ENCODE measurements at places on chromosomes 1 and 21. TPM values are rescaled to one million over a fixed set of nuclear protein-coding genes. Genes with fewer than 3 reads are reported as not detected.

The GPA33 gene
- 0.11 TPM for total RNA-seq

DNA sequence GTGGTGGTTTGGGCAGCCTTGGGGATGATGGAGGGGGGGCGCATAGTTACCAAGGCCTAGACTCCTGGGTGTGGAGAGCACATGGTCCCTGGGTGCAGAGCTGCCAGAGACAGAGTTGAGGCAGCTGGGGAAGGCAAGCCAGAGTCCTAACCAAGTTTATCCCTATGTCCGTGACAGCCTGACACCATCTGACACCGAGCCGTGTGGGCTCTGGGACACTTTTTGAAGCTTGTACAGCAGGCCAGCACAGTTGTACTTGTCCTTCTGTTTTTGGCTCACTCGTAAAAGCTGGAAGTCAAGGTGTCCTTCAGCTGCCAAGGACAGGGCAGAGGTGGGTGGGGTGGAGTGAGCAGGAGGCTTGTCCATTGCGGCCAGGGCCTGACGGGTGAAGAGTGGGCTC is 28.5 kb downstream of the SLC26A9 start:
- DNase-seq: no peak

DNA sequence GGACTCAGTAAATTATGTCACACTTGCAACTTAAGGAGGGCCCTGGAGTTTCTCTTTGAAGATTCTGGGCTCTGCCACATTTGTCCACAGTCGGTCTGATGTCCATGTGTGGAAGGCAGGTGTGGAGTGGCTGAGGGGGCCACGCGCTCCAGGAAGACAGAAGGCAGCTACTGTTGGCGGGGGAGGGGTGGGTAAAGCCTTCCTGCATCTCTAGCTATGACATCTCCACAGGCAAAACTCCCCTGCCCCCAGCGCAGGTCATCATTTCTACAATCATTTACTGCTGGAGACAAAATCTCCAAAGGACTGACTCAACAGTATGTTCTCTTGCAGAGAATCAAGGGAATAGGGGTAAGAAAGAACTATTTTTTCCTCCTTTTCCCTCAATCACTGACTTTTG is 11.4 kb upstream of the TSPEAR start:
- DNase-seq: peak; percentile 30

DNA sequence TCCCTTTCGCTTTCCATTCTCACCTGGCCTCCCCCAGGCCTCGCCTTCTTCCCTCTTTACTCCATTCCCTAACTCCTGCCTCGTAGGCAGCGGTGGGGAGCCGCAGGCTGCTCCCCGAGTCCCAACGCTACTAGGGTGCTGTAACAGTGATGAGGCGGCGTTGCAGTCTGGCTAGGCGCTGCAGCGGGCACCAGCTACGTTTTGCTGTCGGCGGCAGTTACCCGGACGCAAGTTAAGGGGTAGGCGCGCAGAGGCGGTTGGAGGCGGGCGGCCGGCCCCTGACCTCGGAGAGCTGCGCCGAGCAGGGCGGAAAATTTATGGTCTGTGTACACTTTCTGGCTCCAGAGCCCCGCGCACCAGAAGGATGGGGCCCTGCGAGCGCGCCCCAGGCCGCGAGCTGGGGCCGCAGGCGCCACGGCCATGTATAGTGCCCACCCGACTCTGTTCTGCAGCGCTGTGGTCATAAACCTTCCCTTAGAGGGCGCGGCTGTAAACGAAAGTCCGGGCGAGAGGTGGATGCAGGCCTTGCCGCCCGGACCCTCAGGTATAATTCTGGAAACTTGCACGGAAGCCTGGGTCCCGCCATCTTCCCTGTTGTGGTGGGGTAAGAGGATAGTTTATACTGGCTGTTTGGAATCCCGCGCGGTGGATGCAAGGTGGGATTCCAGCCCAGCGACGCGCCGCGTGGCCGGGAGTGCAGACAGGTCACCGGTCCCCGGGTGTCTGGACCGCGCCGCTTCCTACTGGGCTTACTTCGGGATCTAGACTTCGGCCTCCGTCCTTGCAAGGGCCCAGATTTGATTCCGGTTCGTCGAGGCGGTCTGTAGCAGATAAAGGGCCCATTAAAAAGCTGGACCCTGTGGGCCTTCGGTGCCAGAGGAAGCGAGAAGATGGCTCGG is 15.0 kb downstream of the HLX start:
- peak; percentile 58 for DNase-seq

DNA sequence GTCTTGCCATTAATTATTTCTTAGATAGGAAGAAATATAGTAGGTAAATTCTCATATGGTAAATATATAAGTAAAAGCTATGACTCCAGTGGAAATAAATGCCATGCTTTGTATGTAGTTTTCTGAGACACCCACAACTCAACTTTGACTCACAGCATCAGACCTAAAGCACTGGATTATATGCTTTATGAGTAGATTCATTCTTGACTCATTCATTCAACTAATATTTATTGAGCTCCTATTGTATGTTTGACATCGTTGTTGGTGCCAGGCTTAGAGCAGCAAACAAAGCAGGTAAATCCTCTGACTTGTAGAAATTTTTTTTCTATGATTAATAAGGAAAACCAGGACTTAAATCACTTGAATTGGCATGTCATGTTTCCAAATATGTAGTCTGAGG is 211.4 kb downstream of the PTPRC start:
- DNase-seq: no peak

GRCh38 chr1:223611936-223612335 is 53.6 kb downstream of the CAPN8 start:
- DNase-seq: no peak

GRCh38 chr1:214276786-214277185 is 4.2 kb upstream of the SMYD2 start:
- no peak for DNase-seq

- DNase-seq: no peak
These were observed 90.8 kb upstream of the ERRFI1 start for GRCh38 chr1:8116894-8117264.
